ENCODE measurements at places on chromosomes 3 and 15.

- DNase-seq, result no peak
These were observed 2.7 kb upstream of the SERF2 start for GRCh38 chr15:43789409-43789808.

- no peak for DNase-seq
These were observed 3.2 kb downstream of the MAN2A2 start for GRCh38 chr15:90906181-90906849.

DNA sequence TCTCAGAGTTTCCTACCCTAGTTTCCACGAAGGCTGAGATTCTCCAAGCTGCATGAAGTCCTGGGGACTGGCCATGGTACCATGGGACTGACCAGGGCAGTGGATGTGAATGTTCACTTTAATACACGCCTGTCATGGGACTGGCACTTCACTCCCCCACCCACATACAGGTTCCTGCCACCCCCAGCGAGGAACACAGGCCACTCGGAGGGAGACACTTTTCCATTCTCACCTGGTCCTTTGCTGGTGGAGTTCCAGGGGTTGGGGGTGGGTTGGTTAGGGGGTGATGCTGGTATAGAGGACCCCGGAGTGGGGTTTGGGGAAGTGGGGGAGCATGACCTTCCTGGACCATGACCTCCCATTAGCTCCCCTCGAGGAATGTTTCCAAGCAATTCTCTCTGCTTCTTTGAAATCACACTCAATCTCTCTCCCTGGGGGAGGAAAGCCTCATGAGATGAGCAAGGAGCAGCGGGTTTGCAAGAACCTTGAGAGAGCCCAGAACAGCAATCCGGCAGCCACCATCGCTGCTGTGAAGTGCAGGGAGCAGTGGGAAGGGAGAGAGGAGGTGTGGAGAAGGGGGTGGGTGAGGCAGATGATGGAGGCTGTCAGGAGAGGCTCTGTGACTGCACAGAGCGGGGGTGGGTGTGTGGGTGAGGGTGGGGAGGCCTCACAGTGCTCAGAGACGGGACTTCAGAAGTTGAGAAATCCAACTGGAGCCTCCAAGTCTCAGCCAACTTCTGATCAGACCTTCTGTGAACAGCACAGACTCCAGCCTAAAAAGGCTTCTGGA is 69.7 kb downstream of the ADCY5 start:
- DNase-seq, result no peak

GRCh38 chr15:92667287-92667904 is 11.8 kb upstream of the FAM174B start:
- no peak for DNase-seq

- no peak for DNase-seq
These were observed 59.1 kb upstream of the RASA2 start for GRCh38 chr3:141427764-141428163.

DNA sequence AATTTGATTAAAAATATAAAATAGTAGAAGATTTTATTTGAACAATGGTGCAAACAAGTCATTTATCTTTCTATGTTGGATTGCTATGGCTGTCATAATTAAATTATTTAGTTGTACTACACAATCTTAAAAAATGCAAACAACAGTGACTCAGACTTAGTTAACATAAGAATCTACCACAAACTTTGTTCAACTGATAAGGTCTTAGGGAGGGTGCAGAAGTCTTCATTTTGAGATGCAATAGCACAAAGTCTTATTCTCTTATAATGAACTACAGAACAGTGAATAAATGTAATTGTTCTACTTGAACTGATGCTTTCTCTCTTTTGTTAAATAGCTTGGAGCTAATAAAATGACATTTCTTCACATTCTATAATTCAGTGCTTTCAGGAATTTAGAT is 482.8 kb upstream of the NAALADL2 start:
- no peak for DNase-seq

DNA sequence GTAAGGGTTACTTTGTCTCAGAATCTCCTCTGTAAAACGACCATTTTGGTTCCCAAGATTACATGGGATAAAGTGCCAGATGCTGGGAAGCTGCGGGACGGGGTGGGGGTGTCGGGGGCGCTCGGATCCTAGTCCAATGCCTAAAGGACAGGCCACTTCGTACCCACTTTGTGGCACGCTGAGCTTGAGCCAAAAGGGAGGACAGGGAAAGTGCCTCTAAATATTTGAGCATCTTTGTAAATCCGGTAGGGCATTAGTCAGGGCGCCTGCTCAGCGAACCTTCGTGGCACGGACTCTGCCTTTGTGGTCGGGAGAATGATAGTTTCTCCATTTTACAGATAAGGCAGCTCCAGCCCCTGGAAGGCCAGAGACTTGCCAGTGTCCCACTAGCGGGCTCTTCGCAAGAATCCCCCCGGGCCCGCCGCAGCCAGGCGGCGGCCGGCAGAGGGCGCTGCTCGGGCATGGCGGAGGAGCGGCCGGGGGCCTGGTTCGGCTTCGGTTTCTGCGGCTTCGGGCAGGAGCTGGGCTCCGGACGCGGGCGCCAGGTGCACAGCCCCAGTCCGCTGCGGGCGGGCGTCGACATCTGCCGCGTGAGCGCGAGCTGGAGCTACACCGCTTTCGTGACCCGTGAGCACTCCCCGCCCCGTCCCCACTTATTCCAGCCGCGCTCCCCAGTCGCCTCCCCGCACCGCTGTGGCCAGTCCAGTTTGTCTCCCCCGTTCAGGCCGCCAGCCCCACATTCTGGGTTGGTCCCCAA is 1.8 kb downstream of the RCCD1 start:
- DNase-seq, result peak; percentile 44

DNA sequence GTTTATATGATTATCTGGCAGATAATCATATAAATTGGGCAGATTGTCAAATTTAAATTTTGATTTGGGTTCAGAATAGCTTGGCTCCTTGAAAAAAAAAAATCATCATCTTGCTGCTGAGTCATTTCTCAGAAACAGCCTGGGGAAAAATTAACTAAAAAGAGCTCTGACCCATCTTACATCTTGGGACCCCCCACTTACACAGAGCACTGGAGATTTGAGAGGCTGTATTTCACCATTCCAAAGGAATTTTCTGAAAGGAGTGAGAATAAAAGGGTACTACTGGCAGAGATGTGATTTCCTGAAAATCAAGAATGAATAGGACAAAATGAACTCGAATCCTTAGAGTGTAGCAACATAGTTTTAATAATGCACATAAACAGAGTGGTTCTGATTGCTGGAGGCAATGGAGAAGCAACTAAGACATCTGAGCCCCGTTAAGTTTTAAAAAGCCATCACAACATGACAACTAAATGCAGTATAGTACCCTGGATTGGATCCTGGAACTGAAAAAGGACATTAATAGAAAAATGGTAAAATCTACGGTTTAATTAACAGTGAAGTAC is 97.5 kb downstream of the RFTN1 start:
- no peak for DNase-seq

GRCh38 chr3:133505813-133506212 is 67.7 kb upstream of the CDV3 start:
- DNase-seq, result no peak

- no peak for DNase-seq
These were observed 96.4 kb downstream of the ANO10 start for GRCh38 chr3:43525386-43525785.

DNA sequence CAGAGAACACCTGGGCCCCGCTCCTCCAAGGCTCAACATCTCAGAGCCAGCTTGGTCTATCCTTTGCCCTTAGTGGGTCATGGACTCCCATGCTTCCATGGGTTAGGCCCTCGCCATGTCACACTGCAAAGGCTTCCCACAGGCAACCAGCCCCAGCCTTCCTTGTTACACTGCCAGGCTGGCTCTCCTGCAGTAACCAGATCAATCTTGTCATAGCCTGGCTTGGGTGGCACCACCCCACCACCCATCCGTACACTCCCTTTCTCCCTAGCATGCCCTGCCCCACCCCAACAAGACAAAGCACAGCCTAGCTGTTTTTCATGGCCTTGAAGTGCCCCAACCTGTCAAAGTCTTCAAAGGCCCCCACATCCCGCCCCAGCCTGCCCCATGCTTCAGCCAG is 30.5 kb downstream of the CA12 start:
- no peak for DNase-seq

GRCh38 chr15:56036546-56037067 is 43.2 kb upstream of the NEDD4 start:
- no peak for DNase-seq

- DNase-seq, result no peak
These were observed 50.1 kb upstream of the TRIM42 start for GRCh38 chr3:140627756-140628155.

GRCh38 chr3:107663266-107663665 is 140.5 kb downstream of the BBX start:
- no peak for DNase-seq

- no peak for DNase-seq
These were observed 79.4 kb upstream of the CADPS start for GRCh38 chr3:62954580-62954979.

GRCh38 chr15:77831986-77832385 is 199.3 kb upstream of the LINGO1 start:
- DNase-seq, result no peak

GRCh38 chr3:72411843-72412242 is 436.4 kb downstream of the SHQ1 start:
- DNase-seq, result no peak

All from activated CD4-positive, alpha-beta T cell treated with anti-CD3 and anti-CD28 coated beads for 4 hours (primary cell).